ENCODE measurements at places on chromosomes 2 and 18.

GRCh38 chr2:86624267-86624547, 542 bp upstream of the RNF103 start:
- no peak for DNase-seq

DNA sequence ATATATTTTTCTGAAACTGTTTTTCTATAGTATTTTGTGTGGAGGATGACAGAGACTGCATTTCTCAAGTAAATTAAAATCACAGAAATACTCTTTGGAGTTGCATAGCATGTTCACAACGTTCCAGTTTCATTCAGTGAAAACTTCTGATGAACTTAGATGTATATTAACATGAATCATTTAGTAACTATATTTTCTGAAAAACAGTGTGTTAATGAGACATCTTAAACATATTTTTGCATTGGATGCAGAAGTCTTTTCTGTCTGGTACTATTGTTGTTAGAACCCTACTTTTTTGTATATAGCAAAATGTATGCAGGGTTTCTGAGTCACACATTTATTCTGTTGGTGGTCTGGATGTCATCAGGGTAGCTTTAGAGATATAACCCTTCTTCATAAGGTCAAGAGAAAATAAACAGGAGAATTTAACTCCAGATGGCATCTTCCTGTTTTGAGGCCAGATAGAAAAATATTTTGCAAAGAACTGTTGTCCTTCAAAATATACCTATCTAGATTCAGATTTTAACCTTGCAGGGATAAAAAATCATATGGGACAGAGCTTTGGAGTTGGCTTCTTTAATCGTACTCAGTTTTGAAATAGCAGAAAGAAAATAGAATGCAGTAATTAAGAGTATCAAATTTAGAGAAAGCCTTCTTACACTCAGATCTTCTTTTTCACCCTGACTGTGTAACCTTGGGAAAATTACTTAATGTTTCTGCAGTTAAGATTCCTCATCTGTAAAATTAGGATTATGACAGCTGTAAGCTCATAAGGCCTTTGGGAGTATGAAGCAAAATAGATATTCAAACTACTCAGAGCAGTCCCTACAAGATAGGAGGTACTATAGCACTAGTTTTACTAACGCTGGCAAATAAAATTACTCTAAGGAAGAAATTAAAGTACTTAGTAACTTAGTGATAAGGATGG, 5.3 kb downstream of the COL3A1 start:
- no peak for DNase-seq

- no peak for DNase-seq
Measured at GRCh38 chr2:15762449-15762848, 170.8 kb downstream of the DDX1 start.

DNA sequence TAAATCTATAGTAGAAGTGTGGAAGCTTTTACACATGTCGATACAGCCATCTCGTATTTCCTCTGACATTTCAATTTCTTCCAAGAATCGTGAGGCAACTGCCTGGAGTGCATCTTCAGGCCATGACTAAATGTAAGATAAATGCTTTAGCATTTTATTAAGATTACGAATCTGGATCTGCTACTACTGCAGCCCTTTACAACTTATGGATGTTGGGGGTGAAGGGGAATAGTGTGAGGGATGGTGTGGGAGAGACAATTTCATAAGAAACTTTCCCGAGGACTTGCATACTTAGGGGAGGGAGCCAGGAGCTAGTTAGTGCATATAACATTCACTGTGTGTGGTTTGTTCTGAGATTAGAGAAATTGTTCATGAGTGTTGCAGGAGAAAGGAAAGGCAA, 204.8 kb downstream of the SLC39A10 start:
- DNase-seq, result no peak

- no peak for DNase-seq
Measured at GRCh38 chr2:61380056-61380881, 90.6 kb downstream of the USP34 start.

GRCh38 chr2:207683438-207683837, 28.0 kb upstream of the CCNYL1 start:
- DNase-seq, result no peak

GRCh38 chr2:230134496-230135129, 65.9 kb upstream of the SLC16A14 start:
- DNase-seq, result no peak

GRCh38 chr2:9191041-9191481, 15.6 kb upstream of the ASAP2 start:
- DNase-seq, result no peak

DNA sequence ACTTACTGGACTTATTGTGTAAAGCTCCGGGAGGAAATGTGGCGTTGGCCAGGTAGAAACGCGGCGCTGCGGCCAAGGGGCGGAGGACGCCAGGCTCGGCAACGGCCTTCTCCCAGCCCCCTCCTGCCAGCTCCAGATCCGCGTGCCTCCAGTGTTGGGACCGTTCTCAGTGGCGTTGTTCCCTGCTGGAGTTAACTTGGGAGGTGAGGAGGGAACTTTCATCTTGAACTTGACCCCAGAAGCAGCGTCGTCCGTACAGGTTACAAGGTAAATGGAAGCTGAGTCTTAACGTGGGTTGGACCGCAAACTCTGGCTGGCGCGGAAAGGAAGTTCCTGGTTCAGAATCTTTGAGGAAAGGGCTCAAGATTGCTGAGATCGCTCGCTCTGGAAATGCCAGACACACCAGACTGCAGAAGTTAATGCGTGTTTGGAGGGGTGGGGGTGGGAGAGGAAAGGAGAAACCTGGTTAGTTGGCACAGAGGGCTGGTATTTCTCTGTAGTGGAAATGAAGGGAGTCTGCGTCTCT, 1.3 kb downstream of the TANC1 start:
- DNase-seq, result no peak

- DNase-seq, result no peak
Measured at GRCh38 chr2:19683556-19683955, 218.2 kb downstream of the TTC32 start.

- DNase-seq, result no peak
Measured at GRCh38 chr2:203301667-203302066, 26.5 kb upstream of the ABI2 start.

DNA sequence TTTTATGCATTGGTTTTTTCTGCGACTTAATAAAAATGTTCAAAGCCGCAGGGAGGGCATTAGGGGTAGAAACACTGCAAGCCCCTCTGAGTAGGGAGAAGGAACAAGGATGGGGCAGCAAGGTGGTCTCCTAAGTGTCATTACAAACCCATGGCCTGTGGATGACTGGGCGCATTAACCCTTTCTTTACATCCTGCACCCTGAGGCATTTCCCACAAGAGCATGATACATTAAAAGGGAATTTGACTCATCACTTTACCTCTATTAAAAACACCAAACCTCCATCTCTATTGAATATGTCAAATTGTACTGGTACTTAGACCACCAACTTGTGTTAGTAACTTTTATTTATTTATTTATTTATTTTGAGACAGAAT, 112.5 kb downstream of the VIT start:
- DNase-seq, result no peak

DNA sequence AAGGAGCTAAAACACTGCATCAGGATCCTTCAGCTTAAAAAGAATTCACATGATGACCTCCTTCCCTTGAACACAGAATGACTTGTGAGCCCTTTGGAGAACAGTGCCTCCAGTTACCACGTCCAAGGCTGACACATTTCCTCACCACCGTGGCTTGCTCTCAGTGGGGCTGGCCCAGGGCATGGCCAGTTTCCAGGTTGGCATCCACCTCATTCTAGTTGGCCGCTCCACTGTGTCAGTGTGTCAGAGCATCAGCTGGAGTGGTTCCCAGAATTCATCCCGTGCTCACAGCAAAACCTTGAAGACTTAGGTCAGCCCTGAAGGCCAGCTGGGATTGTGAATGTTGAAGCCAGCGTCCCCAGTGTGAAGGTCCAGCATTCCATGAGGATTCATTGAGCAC, 158.5 kb downstream of the INSIG2 start:
- DNase-seq, result no peak

GRCh38 chr18:57131782-57132181, 15.1 kb upstream of the BOD1L2 start:
- no peak for DNase-seq
